ENCODE measurements at places on chromosomes 4 and X.

DNA sequence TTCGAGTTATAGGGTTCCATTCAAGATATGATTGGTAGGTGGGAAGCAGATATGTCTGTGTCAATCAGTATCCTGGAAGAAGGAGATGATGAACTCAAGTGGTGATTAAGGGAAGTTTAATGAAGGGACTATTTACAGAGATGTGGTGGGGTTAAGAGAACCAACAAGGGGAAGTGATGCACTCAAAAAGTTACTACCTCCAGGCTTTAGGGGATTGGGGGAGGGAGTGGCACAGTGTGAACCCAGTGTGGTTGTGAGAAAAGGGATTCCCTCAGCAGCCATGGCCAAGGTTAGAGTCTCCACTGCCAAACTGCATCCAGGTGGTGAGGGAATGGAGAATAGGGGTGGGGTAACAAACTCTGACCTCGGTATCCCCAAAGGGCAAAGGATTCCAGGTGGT, 27.9 kb downstream of the PKD2 start:
- no peak for DNase-seq

DNA sequence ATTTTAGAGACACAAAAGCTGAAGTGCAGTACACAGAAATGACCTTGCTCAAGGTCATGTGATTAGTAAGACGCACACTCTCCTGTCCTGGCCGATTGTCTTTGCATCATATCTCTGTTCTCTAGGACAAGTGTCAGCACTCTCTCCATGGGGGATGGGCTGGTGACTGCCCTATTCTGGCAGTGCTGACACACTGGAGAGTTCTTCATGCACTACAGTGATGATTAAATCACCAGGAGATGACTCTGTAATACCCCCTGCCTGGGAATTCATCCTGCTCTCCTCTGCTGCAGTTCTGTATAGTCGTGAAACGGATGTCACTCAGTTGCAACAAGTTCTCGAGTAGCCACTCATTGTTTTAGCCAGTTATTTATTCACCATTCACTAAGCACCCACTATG, 5.3 kb upstream of the SHISA3 start:
- no peak for DNase-seq

GRCh38 chrX:103554687-103555424, 30.5 kb upstream of the TCEAL4 start:
- DNase-seq: peak; percentile 53

DNA sequence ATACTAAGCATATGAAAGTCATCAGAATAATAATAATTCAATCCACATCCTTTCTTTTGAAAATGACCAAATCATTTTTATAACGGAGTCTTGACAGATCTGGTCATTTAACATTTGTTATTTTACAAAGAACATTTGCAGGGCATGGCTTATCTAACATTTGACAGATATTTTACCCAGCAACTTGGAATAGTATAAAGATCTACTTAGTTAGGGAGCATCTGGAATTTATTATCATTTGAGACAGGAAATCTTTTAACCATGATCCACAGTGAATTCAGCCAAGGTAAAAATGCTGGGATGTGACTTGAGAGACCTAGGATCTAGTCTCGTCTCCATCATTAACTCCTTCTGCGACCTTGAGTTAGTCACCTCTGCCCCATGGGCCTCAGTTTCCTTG, 22.4 kb downstream of the STARD8 start:
- DNase-seq: no peak

DNA sequence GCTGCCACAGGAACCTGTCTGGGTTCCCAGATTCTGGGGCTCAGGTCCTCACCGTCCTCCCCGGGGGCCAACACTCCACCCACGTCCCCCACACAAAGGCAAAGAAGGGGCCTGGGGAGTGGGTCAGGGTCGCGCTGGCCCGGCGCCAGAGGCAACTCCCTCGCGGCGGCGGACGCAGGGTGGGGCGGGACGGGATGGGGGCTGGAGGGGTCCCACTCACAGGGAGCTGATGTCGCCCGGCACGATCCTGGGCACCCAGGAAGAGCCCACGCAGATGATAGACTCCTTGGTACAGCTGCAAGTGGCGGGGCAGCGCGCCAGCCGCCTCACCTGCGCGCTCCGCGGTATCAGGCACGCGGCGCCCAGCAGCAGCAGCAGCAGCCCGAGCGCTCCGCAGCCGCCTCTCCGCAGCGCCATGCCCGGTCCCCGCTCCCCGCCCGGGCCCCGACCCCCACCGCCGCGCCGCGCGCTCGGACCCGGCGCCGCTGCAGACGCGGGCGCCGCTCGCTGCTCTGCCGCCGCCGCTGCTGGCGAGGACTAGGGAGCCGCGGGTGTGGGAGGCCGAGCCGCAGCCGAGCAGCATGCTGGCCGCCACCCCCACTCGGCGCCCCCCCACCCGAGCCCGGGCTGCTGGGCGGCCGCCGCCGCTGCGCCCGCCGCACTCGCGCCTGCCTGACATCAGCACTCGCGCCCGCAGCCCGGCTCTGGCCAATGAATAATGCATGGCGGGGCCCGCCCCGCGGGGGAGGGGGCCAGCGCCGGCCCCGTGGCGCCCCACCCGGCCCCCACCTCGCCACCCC, at the start of gene LGI2:
TSS of gene LGI2 (minus strand) at position 670 of the 800 bp plus-strand sequence. CDS start at position 417, 253 bp downstream.
- no peak for DNase-seq

- DNase-seq: no peak
Observed at GRCh38 chr4:10656988-10657387, 27.6 kb downstream of the CLNK start.

GRCh38 chrX:129800186-129800585, 20.4 kb downstream of the SASH3 start:
- no peak for DNase-seq

- no peak for DNase-seq
Observed at GRCh38 chr4:152364883-152365282, 171.0 kb downstream of the FBXW7 start.

DNA sequence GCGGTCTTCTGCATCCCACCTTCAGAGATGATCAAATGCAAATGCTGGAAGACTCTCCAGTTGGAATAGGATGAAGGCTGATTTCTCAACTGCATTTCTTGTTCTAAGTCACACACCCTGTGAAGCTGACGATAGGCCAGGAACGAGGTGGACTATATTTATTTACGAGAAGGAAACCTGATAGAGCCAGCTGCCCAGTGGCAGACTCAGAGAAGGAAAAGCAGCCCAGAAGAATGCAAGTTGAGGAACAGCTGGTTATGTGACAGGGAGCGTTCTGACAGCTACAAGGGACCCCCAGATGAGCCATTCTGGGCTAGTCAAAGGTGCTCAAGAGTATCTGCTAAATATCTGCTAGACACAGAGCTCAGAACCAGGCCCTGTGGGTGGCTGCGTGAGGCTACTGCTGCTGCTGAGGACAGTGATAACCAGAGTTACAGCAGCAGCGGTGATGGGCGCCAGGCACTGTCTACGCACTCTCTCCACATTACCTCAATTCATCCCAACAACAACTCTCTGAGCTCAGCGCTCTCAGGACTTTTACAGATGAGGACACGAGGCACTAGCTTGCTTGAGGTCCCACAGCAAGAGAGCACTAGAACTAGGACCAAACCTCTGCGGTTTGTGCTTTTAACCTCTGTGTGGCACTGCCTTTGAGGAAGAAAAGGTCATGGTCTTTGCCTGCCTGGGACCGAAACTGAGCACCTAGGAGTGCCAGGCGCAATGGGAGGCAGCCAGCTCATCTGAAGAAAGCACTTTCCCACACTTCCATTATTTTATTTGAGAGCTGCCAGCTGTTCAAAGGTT, 69.0 kb downstream of the GATB start:
- no peak for DNase-seq

DNA sequence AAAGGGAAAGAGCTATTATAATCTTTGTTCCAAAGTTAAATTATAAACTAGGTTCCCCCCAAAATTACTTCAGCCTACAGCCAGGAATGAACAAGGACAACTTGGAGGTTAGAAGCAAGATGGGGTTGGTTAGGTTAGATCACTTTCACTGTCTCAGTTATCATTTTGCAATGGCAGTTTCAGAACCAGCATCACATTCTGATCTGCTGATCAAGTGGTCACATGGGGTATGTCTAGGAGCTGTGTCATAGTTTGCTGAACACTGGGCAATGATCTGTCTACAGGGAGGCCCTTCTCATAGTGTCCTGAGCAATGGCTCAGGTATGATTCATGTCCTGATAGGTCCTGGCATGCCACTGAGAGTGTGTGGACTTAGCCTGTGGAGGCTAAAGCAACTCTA, 41.6 kb upstream of the XIAP start:
- no peak for DNase-seq

- no peak for DNase-seq
Observed at GRCh38 chr4:67581913-67582312, 23.4 kb downstream of the STAP1 start.

GRCh38 chr4:67198727-67199126, 346.6 kb downstream of the CENPC start:
- no peak for DNase-seq

DNA sequence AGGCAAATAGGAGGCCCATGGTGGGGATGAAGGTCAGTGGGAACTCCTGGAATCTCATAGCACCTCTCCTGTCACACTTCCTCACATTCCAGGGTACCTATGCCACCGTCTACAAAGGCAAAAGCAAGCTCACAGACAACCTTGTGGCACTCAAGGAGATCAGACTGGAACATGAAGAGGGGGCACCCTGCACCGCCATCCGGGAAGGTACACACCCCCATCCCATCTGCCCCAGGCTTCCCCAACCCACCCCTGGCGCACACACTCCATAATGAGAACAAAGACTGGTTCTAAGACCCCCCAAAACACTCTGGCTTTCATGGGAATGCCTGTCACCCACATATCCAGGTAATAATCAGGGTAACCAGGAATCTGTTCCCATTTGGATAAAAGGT, 6.4 kb downstream of the CDK16 start:
- DNase-seq: no peak

GRCh38 chr4:71270901-71271300, 67.9 kb upstream of the SLC4A4 start:
- DNase-seq: no peak

DNA sequence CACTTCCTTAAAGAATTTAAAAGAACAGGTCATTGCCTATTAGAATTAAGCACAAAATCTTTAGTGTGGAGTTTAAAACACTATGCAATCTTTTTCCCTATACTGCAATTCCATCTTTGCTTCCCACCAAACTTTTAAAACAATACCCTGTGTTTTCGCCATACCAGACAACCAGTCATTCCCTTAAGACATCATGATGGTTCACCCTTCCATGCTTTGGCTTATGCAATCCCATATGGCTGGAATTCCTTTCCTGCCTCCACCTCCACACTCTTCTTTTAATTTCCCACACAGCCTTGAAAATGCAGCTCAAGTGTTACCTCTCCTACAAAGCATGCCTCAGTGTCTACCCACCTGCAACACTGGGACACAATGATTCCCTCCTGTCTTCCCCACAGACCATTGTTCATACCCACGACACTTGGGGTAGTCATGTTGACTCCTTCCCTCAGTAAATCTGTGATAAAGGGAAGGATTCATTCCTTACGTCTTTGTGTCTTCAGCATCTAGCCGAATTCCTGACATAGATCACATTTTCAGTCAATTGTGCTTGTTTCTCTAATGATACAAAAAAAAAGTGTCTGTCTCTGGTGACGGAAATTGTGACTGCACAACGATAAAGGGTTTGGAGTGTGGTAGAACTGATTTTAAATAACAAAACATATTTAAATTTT, 166.3 kb downstream of the FNIP2 start:
- DNase-seq: no peak
